LHCN-M2 (cell line): ENCODE measurements at places on chromosomes 4 and X. TPM values are rescaled to one million over a fixed set of nuclear protein-coding genes. Genes with fewer than 3 reads are reported as not detected.
A peak's percentile ranks its signal among the peaks of the same experiment; 100 is the strongest.

VCX3A gene
- not detected in 2 replicates for total RNA-seq

SPARCL1 gene
- not detected in 2 replicates for total RNA-seq

TMEM175 gene
- 27.6 and 30.1 TPM in 2 replicates for total RNA-seq

HTR2C gene
- total RNA-seq: not detected in 2 replicates

- DNase-seq: no peak
Observed at GRCh38 chrX:95945528-95945927, 739.1 kb upstream of the DIAPH2 start.

DNA sequence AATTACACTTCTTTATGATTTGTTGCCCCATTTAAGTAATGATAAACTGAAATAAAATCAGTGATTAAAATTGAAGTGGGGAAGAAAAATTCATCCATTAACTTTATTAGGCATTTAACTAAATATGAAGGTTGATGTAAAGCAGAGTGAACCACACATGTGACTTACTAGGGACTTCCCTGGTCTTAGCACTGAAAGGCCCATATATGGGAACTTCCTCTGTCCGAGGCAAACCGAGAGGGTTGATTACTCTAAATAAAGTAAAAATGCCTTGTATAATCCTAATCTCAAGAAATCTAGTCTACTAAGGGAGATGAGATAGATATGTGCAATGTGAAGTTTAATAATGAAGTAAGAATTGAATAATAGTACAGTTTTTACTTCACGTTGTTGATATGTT is 403.9 kb upstream of the RPS6KA3 start:
- no peak for DNase-seq

GRCh38 chrX:10142041-10142599 is 14.7 kb upstream of the CLCN4 start:
- no peak for DNase-seq

GRCh38 chrX:21781976-21782375 is 24.1 kb upstream of the SMPX start:
- no peak for DNase-seq

- DNase-seq: peak; percentile 14
Observed at GRCh38 chr4:165548702-165549101, 169.9 kb downstream of the CPE start.

DNA sequence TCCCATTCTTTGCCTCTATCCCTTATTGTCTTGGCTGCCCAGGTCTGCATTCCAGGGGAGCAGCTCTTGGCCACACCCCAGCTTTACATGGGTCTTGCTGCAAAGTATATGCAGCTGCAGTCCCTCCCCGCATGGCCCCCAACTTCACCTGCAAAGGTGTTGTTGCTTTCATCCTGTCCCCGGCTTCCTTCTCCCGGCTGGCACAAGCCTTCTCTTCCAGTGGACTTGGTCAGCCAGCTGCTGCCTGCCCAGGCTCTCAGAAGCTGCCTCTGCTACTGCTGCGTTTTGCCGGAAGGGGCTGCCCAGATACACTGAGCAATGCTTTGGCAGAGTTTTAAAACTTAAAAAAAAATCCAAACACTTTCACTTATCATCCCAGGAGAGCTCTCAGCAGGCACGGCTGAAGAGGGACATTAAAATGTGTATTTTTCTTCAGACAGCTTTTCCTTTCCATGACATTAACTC is 121.2 kb upstream of the PDLIM3 start:
- DNase-seq: peak; percentile 64

DNA sequence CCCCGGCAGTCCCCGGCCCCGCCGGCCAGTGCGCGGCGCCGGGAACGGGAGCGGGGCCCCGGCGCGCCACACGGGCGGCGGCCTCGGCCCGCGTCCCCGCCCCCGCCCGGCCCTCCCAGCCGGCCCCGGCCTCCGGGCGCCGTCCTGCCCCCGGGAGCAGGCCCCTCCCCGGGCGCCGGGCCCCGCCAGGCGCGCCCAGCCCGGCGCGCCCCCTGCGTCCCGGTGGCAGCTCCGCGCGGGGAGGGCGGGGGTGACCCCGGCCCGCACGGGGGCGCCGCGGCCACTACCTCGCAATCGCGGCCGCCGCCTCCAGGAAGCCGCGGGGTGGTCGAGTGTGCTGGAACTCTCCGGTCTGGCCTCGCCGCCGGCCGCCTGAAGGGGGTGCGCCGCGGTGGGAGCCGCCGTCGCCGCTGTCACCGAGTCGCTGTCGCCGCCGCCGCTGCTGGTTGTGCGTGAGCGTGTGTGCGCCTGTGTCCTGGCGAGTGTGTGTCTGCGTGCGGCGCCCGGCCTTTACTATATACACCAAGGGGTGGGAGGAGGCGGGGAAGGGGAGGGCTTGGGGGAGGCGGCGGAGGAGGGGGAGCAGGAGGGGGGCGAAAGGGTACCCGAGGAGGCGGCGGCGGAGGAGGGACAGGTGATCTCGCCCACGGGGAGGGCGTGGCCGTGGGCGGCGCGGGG is at the start of gene RAI2:
TSS of gene RAI2 (minus strand) at position 488 of the 678 bp plus-strand sequence. CDS start 59,288 bp downstream, outside the sequence.
- no peak for DNase-seq

GRCh38 chr4:98672583-98673287 is 14.3 kb upstream of the TSPAN5 start:
- no peak for DNase-seq

DNA sequence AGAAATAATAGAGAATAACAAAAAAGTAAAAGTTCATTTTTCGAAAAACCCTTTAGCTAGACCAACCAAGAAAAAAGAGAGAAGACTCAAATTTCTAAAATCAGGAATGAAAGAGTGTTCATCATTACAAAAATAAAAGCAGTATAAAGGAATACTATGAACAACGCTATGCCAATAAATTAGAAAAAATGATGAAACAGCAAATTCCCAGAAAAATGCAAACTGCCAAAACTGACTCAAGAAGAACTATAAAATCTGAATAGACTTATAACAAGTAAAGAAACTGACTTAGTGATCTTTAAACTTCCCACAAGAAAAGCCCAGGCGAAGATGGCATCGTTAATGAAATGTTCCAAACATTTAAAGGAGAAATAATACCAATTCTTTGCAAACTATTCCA is 3.1 kb upstream of the ZCCHC13 start:
- no peak for DNase-seq

GRCh38 chr4:81314897-81315470 is 100.0 kb upstream of the PRKG2 start:
- DNase-seq: peak; percentile 71

DNA sequence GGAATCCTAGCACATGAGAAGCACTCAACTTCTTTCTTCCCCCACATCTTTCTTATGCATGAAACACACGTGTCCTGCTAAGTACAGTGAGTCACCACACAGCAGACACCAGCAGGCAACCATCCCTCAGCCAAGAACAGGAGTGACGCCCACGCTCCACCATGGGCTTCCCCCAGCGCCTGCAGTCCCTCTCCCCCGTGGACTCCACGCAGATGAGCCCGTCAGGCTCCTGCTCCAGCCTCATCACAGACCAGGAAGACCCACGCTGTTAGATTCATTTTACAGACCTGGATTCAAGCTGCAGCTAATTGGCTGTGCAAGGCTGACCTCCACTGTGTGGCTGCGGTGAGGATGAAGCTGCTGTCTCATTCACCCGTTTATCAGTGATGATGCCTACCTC is 16.7 kb downstream of the HMX1 start:
- DNase-seq: peak; percentile 18

- DNase-seq: peak; percentile 58
Observed at GRCh38 chr4:187108845-187109244, 385.2 kb upstream of the FAT1 start.

DNA sequence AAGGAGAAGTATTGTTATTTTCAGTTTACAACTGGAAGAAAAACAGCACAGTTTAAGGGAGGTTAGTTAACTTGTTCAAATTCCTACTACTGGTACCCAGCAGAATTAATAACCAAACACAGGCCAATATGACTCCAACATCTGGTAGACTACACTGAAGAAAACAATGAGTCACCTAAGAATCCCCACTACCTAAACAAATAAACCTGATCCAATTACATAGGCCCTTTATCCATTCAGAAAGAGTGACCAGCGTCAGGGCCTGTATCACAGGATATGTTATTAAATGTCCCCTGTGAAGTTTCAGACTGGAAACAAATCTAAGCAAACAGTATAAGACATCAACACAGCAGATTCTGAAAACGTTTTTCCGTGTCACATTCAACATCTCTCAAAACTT is 492.5 kb upstream of the INTU start:
- peak; percentile 75 for DNase-seq

GRCh38 chr4:154277172-154277571 is 214.4 kb downstream of the DCHS2 start:
- no peak for DNase-seq

- no peak for DNase-seq
Observed at GRCh38 chrX:3026074-3026815, 15.0 kb upstream of the ARSF start.

GRCh38 chr4:89482926-89483595 is 175.5 kb upstream of the GPRIN3 start:
- DNase-seq: peak; percentile 19

DNA sequence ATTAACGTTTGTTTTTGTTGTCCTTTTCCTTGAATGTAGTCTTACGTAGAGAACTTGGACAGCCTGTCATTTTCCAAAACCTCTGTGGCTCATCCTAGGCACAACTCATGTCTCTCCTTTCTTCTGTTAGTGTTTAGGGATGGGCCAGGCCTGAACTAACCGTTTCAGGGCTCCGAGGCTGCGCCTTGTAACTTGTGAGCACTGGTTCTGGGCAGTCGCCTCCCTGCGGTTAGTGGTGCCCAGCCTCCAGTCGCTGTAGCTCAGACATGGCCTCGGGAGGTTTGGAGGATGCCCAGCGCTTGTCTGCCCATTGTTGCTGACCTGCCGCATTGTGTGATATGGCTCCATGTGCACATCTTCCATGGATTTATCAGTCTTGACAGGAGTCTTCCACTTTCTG is 32.8 kb downstream of the TMEM131L start:
- DNase-seq: no peak

- no peak for DNase-seq
Observed at GRCh38 chr4:6658209-6658595, 17.7 kb downstream of the MRFAP1 start.

- peak; percentile 56 for DNase-seq
Observed at GRCh38 chr4:6546681-6547447, 28.1 kb upstream of the MAN2B2 start.
